ENCODE measurements at places on chromosomes 2 and 18. TPM values are rescaled to one million over a fixed set of nuclear protein-coding genes. Genes with fewer than 3 reads are reported as not detected.

DNA sequence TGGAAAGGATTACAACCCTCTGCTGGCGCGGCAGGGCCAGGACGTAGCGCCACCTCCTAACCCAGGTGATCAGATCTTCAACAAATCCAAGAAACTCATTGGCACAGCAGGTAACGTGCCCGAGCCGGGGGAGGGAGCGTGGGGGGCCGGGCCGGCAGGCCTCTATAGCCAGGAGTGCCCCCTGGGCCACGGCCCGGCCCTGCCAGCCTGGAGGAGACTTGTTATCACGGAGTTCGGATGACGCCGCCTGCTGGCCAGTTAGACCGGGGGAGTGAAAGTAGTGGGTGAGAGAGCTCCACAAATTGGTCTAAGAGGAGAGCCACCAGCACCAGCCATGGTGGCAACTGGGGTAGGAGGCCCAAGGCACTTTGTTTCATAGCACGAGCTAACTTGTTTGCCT, 8.6 kb upstream of the TMEM214 start:
- H3K27me3 ChIP-seq, result no peaks in the 10 kb centered on the region
- no peak overlapping the region for H3K27ac ChIP-seq
- peaks cover 17% of the 10 kb centered on the region for H3K4me1 ChIP-seq
- DNase-seq, result no peak
- no peaks in the 10 kb centered on the region for H3K36me3 ChIP-seq
- H3K4me3 ChIP-seq, result no peak overlapping the region

- no peaks in the 10 kb centered on the region for H3K4me1 ChIP-seq
- H3K27me3 ChIP-seq, result peaks cover 6% of the 10 kb centered on the region
- H3K36me3 ChIP-seq, result no peaks in the 10 kb centered on the region
- H3K4me3 ChIP-seq, result no peak overlapping the region
- DNase-seq, result no peak
- H3K27ac ChIP-seq, result no peak overlapping the region
Measured at GRCh38 chr18:47485221-47485797, 233.8 kb upstream of the SKOR2 start.

GRCh38 chr2:188909036-188909435, 65.1 kb upstream of the COL3A1 start:
- H3K4me1 ChIP-seq, result no peaks in the 10 kb centered on the region
- no peak overlapping the region for H3K27ac ChIP-seq
- DNase-seq, result no peak
- H3K36me3 ChIP-seq, result no peaks in the 10 kb centered on the region

DNA sequence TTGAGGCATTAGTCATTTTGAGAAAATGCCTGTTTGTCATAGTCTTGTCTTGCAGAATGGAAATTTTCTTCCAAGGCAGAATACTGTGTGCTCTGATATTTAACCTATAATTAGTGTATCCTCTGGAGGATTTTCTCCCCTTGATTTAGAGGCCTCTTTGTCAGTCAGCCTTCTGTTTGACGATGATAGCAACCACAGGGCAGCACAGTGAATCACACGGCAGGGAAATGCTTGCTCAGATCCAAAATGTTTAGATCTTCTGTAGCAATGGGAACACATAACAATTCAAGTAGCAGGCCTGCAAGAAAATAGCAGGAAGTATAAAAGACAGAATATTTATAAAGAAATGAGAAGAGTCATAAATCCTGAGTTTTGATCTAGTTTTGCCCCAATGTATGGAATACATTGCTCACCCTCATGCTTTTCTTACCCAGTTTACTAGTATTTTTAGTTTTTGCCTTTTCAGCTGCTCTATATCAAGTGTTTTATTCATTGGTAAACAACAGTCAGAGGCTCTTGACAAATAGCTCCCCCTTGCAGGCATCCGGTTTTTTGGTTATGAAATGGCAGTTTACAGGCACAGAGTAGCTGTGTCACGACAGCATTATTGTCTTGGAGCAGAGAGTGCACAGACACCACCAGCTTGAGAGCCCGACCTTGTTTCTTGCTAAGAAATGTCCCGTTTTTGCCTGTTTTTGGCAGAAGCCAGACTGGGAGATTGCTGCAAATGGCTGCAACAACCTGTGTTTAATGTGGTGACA, 185.1 kb downstream of the MYO3B start:
- no peaks in the 10 kb centered on the region for H3K4me1 ChIP-seq
- no peak overlapping the region for H3K27ac ChIP-seq
- no peaks in the 10 kb centered on the region for H3K36me3 ChIP-seq
- H3K4me3 ChIP-seq, result no peak overlapping the region

Gene PLA2R1
- 1.4 TPM for total RNA-seq

Gene ID2
- 329 TPM for total RNA-seq

Gene SIGLEC15
- total RNA-seq, result not detected

Gene MIB1
- total RNA-seq, result 31.8 TPM

Gene RUFY4
- total RNA-seq, result not detected

- no peaks in the 10 kb centered on the region for H3K27me3 ChIP-seq
- no peak overlapping the region for H3K27ac ChIP-seq
- no peak overlapping the region for H3K4me3 ChIP-seq
- H3K4me1 ChIP-seq, result no peaks in the 10 kb centered on the region
- H3K36me3 ChIP-seq, result no peaks in the 10 kb centered on the region
Measured at GRCh38 chr2:153917570-153917969, 45.8 kb downstream of the GALNT13 start.

DNA sequence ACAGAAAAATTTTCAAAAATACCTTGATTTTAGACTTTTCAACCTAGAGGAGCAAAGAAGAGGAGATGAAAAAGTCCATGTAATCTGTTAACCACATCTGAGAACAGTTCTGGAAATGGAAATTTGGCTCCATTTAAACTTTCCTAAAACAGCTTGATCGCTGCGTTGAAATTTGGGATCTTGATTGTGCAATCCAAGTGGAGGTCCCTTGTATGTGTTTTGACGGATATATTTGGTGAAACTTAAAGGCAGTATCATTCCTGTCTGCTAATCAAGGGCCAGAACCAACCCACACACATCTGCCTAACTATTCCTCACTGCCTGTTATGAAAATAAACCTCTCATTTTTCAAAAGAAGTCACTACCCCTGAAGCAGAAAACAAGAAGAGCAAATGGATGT, 46.6 kb downstream of the SPATS2L start:
- H3K4me1 ChIP-seq, result peaks cover 13% of the 10 kb centered on the region
- no peaks in the 10 kb centered on the region for H3K36me3 ChIP-seq
- no peak for DNase-seq
- no peak overlapping the region for H3K4me3 ChIP-seq

DNA sequence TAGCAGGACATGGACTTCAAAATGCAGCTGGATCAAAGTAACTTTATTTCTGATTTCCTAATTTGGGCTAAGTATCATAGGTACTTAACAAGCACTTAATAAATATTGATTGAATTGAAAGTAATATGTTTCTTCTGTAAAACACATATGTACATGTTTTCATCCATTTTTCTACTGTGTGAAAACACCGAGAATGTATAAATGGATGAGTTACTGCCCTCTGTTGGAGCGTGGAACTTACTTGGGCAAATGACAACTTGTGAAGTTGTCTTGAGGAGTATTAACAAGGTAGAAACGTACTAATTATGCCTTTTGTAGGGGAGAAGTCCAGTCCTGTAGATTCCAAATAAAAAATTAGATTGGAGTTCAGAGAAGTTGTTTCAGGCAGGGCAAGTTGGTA, 87.2 kb downstream of the PHLPP1 start:
- H3K27me3 ChIP-seq, result no peaks in the 10 kb centered on the region
- no peaks in the 10 kb centered on the region for H3K4me1 ChIP-seq
- DNase-seq, result no peak
- no peak overlapping the region for H3K27ac ChIP-seq
- no peaks in the 10 kb centered on the region for H3K36me3 ChIP-seq

- DNase-seq, result no peak
- H3K36me3 ChIP-seq, result no peaks in the 10 kb centered on the region
- no peaks in the 10 kb centered on the region for H3K4me1 ChIP-seq
- no peak overlapping the region for H3K27ac ChIP-seq
- no peak overlapping the region for H3K4me3 ChIP-seq
- H3K27me3 ChIP-seq, result no peaks in the 10 kb centered on the region
Measured at GRCh38 chr2:38264396-38265221, 112.5 kb downstream of the ATL2 start.

Gene KCNS3
- 13.7 TPM for total RNA-seq

DNA sequence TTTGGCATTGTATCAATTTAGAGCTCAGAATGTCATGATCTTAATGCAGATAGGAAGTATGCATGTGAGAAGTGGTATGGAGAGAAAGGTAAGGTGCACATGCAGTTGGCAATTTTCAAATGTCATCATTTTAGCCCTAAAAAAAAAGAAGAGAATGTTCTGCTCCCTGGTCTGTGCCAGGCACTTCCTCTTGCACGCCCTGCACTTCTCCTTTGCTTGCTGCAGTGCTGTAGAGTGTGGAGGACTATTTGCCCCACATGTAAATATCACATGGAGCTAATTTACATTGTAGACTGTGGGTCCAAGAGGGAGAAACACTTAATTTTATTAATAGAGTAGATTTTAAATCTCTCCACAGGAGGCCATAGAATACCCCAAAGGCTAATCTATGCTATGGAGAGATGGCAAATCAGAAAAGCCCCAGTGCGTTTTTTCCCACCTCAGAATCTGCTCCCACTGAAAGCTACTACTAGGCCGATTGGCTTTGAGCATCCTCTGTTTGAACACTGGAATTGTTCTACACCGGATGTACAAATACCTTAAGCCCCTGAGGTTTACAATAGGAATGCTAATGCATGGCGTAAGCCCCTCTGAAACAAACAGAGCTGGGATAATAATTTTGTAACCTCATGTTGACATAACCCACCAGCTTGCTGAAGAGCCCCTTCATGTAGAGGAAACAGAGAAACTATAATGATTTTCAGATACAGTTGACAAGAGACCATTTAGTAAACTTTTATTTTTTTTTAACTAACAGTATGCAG, 137.2 kb upstream of the KLHL14 start:
- H3K27me3 ChIP-seq, result no peaks in the 10 kb centered on the region
- no peak for DNase-seq
- no peaks in the 10 kb centered on the region for H3K4me1 ChIP-seq
- H3K36me3 ChIP-seq, result no peaks in the 10 kb centered on the region

Gene HRH4
- total RNA-seq, result not detected

DNA sequence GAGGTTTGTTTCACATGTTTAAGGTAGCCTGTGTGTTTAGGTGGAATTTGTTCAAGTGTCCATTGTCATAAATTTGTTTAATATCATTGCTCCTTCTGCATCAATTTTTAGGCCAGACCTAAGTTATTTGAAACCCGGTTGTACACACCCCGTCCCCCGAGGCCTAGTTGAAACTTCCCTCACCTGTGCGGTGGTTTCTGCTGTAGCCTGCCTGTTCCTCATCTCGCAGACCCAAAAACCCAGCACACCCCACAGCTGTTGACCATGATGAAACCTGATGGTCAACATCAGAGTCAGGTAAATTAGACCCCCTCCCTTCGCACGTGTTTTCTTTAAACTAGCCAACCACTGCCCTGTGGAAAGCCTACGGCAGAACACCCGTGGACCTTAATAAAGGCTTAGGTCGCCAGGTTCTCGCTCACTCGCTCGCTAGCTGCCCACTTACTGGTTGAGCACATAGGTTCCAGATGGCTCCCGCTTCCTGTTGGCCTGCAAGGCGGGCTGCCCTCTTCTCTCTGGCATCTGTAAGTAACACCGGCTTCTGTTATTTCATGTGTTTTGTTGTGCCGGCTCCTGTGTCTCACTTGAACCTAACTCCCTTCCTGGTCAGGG, 64.4 kb downstream of the EML6 start:
- no peaks in the 10 kb centered on the region for H3K27me3 ChIP-seq
- H3K36me3 ChIP-seq, result no peaks in the 10 kb centered on the region
- H3K27ac ChIP-seq, result no peak overlapping the region
- no peaks in the 10 kb centered on the region for H3K4me1 ChIP-seq

DNA sequence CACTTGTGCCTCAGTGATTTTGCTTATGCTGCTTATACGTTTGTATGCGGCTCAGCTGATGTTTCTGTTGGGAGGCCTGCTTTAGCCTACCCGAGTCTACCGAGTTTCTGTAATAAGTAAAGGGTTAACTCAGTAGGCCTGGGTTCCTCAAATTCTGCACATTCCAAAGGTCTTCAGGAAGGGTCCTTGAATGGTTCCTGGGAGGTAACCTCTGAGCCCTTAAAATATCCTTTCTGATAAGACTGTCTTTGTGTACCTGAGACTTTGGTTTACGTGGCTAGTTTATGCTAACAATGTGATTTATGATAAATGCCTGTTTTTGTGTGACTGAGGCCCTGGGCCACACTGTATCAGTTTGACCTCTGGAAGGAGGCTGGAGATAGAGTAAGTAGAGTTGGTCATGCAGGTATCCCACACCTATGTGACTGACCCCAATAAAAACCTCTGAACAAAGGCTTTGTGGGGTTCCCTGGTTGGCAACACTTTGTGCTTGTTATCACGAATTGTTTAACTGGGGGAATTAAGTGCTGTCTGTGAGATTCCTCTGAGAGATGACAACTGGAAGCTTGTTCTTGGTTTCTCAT, 18.9 kb upstream of the PNPT1 start:
- H3K4me1 ChIP-seq, result peaks cover 10% of the 10 kb centered on the region
- H3K36me3 ChIP-seq, result no peaks in the 10 kb centered on the region
- no peak for DNase-seq
- no peaks in the 10 kb centered on the region for H3K27me3 ChIP-seq

Gene ALK
- not detected for total RNA-seq

- no peaks in the 10 kb centered on the region for H3K27me3 ChIP-seq
- no peaks in the 10 kb centered on the region for H3K4me1 ChIP-seq
- no peak overlapping the region for H3K4me3 ChIP-seq
Measured at GRCh38 chr2:24863641-24864040, 56.4 kb downstream of the ADCY3 start.

DNA sequence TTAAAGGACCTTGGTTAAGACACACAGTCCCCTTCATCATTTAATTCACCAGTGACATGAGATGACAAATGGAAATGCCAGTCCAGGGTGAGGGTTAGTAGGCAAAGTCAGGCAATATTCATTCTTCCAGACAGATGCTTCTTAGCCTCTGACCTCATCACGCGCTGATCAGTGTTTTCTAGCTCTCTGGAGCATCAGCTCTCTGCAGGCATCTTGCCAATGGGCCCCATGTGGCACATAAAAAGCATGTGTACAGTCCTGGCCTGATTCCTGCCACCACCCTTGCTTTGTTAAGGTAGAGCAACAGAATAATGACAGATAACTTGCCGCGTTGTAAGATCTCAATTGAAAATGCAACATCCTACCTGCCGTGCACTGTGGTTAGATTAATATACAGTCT, 20.3 kb upstream of the NPAS2 start:
- H3K36me3 ChIP-seq, result no peaks in the 10 kb centered on the region
- no peak overlapping the region for H3K4me3 ChIP-seq
- H3K27ac ChIP-seq, result no peak overlapping the region
- H3K27me3 ChIP-seq, result no peaks in the 10 kb centered on the region

Gene LNPK
- total RNA-seq, result 18.0 TPM

Gene OTX1
- total RNA-seq, result not detected

Gene KATNAL2
- 5.1 TPM for total RNA-seq

Gene HOXD9
- total RNA-seq, result 13.3 TPM

Data from transverse colon (tissue), 4 donors.